ENCODE measurements at places on chromosomes 16 and 17. TPM values are rescaled to one million over a fixed set of nuclear protein-coding genes. Genes with fewer than 3 reads are reported as not detected.

Gene CCL13
- 0.74 TPM for polyA plus RNA-seq

Gene TTLL6
- polyA plus RNA-seq: 0.50 TPM

Gene TBC1D3E
- 0.20 TPM for polyA plus RNA-seq

Gene RND2
- 2.0 TPM for polyA plus RNA-seq

Gene SLC5A11
- polyA plus RNA-seq: 0.33 TPM

Gene KRT32
- not detected for polyA plus RNA-seq

Gene PPY
- 0.74 TPM for polyA plus RNA-seq

Gene NPIPA2
- polyA plus RNA-seq: not detected

Gene SGCA
- polyA plus RNA-seq: 7.5 TPM

Gene PITPNM3
- 5.8 TPM for polyA plus RNA-seq

Gene HES7
- 0.10 TPM for polyA plus RNA-seq

Data from left lung (tissue), 14 donors.